Activated CD4-positive, alpha-beta T cell treated with anti-CD3 and anti-CD28 coated beads for 24 hours (primary cell): ENCODE measurements at places on chromosomes 2 and 18.

GRCh38 chr2:112821142-112821541 is 15.4 kb downstream of the IL1B start:
- DNase-seq = peak; percentile 25

DNA sequence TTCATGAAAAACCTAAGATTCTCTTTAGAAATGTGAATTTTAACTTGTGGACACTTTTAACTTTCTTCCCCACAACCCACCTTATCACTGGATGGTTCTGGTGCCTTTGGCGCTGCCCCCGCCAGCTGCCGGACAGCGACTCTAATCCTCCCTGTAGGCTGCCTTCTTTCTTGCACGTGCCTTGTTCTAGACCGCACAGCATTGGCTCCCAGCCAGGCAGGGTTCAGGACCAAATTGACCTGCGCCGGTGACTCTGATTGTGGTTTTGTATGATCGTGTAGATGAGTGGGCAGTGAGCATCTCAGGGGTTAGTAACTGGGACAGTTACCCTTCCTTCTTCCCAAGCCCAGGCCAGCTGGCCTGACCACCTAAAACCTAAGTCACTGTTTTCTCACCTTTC is 106.8 kb downstream of the ASAP2 start:
- no peak for DNase-seq

GRCh38 chr2:209463226-209463625 is 39.4 kb downstream of the MAP2 start:
- DNase-seq = no peak

DNA sequence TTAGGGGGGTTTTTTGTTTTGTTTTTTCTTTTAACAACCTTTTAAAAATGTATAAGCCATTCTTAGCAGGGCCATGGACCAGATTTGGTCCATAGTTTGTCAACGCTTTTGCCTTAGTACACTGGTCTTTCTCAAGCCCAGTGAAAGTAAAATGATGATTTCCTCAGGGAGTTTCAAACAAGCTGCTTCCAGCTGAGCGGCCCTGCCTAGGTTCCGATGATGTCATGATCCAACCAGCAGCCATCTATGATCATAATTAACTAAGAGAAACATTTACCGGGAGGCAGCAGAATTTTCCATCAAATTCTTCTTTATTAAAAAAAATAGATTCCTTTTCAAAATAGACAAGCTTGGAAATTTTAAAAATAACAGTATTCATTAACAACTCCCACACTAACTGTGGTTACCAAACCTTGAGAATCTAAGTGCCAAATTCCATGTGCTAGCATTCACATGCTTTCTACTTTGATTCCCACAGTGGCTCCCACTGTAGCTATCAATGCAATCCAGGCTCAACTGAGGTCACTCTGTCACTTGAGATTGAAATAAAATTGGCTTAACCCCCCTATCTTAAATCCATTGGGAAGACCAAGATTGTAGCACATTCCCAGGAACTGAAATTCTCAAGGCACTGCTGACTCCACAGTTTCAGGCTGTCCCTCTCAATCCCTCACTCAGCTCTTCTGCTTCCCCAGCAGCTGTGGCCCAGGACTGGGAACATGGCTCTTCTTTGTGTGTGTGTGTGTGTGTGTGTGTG is 148.9 kb downstream of the RNF152 start:
- no peak for DNase-seq

DNA sequence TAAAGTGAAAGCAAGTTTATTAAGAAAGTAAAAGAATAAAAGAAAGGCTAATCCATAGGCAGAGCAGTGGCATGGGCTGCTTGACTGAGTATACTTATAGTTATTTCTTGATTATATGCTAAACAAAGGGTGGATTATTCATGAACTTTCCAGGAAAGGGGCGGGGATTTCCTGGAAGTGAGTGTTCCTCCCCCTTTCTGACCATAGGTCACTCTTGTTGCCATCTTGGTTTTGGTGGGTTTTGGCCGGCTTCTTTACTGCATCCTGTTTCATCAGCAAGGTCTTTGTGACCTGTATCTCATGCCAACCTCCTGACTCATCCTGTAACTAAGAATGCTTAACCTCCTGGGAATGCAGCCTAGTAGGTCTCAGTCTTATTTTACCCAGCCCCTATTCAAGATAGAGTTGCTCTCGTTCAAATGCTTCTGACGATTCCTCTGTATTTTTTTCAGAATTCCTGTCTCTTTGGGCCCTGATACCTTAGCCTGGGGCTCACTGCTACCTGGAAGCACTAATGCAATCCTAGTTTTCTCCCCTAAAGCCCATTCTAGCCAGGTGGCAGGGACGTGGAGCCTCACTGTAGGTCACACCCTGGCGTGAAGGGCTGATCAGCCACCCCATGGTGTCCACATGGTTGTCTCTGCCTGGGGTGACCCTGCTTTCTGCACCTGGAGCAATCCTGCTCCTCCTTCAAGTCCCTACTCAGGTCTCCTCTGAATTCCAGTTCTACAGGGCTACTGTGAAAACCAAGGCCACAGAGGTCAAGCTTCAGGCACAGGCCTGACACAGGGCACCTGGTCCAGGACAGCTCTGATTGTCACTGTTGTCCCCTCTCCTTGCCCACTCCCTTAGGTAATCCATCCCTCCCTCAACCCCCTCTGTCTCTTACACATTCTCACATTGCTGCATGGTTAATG is 6.0 kb upstream of the SLC35F6 start:
- DNase-seq = no peak

- DNase-seq = no peak
Measured at GRCh38 chr2:240463866-240464481, 28.5 kb downstream of the GPC1 start.

DNA sequence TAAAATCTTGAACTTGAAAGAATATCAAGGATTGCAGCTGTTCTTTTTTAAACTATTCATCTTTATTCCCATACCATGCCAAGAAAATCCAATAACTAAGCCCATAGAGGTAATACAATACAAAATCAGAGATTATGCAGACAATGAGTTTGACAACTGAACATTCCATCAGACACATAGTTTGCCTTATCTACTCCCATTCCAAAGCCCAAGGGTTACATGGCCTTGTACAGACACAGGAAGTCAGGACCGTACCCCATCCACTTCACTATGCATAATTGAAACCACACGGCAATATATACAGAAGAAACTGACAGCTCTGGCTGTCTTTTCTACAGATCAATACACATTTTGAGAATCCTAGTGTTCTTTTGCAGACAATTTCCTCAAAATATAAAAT is 181.3 kb downstream of the TMX3 start:
- DNase-seq = no peak

DNA sequence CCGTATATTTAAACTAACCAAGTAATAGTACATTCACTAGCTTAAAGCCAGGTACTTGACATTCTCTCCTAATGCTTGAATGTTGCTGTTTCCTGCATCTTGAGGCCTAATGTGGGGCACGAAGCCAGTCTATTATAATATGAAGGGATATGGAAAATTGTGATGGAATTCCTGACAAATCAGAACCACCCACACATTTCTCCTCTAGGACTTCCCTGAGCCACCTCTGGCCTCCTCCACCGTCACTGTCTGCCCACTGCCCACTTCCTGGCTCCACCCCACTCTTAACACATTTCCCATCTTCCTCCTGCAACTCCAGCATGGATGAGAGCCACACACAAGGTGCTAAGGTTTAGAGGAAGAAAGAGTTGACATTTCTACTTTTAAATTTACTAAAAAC is 19.0 kb upstream of the INO80C start:
- no peak for DNase-seq
